Stimulated activated naive CD8-positive, alpha-beta T cell treated with anti-CD3 and anti-CD28 coated beads, Interleukin-15, Interleukin-2, amounts not matched to agents 100 U/mL and 50 U/mL, for 24 hours (primary cell): ENCODE measurements at places on chromosomes 3 and 15.

- no peak for DNase-seq
Observed at GRCh38 chr3:59268170-59268569, 218.3 kb upstream of the CFAP20DC start.

DNA sequence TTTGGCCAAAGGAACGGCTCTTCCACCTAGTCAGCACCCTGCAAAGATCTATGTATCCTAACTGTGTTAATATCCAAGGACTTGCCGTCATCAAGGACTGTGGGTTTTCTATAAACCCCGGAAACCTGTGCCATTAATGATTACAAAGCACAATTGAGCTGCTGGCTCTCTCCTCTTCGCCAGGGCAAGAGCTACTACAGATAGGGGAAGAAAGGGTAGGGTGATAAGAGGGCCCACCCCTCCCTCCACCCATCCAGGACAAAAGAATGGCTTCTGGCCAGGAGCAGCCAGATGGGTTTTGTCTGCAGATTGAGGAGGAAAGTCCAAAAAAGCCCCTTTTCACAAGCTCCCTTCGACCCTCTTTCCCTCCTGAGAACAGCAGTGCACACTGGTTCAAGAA, 9.9 kb downstream of the RFT1 start:
- DNase-seq: no peak

GRCh38 chr3:109137761-109138160, 1.2 kb downstream of the C3orf85 start:
- DNase-seq: no peak

DNA sequence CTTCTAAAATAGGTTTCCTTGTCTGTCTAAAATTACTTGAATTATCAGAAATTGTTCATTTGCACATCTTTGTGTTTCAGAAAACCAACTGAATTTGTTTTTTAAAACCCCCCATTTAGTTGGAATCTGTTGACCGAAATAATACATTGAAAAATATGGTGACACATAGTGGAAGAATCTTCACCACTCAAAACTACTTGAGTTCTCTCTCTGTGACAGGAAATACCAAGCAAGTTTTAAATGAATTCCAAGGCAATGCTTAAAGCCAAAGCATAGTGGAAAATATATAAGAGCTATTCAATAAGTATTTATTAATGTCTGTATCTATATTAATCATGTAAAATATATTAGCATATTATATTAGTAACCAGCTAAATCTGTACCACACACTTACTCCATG, 224.9 kb upstream of the COL8A1 start:
- DNase-seq: no peak

- DNase-seq: no peak
Observed at GRCh38 chr15:41121951-41122350, 5.9 kb upstream of the INO80 start.

GRCh38 chr3:59750391-59750790, 700.6 kb upstream of the CFAP20DC start:
- no peak for DNase-seq

DNA sequence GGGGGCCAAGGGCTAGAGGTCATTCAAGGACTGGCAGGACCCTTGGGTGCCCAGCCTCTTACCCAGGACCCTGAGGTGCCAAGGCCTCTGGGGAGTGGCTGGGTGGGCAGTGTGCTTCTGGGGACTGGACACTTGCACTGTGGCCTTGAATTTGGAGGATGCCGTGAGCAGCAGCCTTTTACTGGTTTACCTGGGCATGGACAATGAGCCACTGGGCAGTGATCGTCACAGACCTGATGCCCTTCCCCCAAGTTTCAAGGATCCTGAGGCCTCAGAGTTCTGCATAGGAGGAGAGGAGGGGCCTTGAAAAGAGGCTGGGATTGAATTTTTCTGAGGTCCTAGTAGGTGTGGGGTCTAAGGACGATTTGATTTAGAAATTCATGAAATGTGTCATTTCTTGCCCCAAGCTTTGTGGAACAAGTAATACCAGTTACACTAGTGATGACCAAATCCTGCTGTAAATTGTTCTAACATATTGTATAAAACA, 146.1 kb upstream of the TPM1 start:
- DNase-seq: no peak
